Peyer's patch (tissue), 4 donors: ENCODE measurements at places on chromosomes 7 and 10. TPM values are rescaled to one million over a fixed set of nuclear protein-coding genes. Genes with fewer than 3 reads are reported as not detected.

The PLEKHS1 gene
- total RNA-seq, result 58.8 TPM

The RBP3 gene
- total RNA-seq, result not detected

The GAD2 gene
- not detected for total RNA-seq

The ZSWIM8 gene
- total RNA-seq, result 87.5 TPM

The CCNJ gene
- 5.6 TPM for total RNA-seq

DNA sequence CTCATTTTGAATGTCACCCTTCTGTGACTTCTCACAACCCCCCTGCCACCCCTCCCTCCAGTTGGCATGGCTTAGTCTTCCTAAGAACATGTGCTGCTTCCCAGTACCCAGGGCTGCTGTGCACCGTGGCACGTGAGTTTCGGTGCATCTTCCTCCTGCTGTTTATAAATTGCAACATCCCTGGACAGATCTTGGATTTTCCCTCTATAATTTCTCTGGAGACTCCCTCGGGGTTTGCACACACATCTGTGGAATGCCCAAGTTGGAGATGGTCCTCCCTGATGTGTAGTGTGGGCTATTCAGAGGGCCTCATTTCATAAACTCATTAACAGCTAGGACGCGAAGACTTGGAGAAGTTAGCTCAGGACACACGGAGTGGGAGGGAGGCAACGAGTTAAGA is 52.9 kb downstream of the IKZF1 start:
- DNase-seq, result no peak

DNA sequence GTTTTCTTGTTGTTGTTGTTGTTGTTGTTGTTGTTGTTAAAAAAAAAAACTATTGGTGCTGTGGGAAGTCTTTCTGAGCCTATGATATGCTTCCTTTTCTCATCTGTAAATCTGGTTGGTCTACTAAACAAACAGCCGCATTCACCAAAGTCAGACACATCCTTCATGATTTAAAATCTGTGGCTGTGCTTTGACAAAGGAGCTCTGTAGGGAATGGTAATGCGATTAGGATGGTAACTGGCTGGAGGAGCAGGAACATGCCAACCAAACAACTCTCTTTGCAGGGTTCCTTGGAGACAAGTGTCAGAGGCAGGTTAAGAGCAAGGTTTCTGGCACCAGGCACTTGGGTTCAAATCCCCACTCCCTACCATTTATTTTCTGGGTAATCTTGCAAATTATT is 14.9 kb upstream of the SP4 start:
- DNase-seq, result no peak

- DNase-seq, result no peak
Measured at GRCh38 chr7:21572331-21573313, 29.8 kb downstream of the DNAH11 start.

GRCh38 chr7:73470208-73470607 is 36.6 kb downstream of the FZD9 start:
- DNase-seq, result no peak

- DNase-seq, result no peak
Measured at GRCh38 chr10:122271076-122271475, at the start of gene BTBD16. TSS of gene BTBD16 (plus strand) at chr10:122271296. CDS start at chr10:122275082, 3,786 bp downstream.

DNA sequence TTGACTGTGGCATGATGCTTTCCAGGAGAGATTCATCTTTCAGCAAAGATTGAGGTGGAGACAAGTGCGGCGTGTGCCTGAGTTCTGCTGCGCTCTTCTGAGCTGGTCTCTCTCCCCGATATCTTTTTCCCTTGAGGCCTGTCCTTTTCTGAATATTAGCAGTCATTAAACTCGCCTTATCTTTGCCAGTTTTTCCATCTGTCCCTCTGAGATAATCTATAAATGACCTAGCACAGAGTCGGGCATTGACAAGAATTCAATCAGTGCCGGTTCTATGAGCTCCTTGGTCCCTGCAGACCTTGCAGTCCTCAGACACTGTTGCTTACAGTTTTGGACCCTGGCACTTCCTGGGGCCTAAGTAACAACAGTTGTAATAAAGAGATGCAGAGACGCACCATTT is 89.7 kb upstream of the IKZF1 start:
- DNase-seq, result no peak

GRCh38 chr7:25753837-25754236 is 398.2 kb upstream of the NFE2L3 start:
- no peak for DNase-seq

DNA sequence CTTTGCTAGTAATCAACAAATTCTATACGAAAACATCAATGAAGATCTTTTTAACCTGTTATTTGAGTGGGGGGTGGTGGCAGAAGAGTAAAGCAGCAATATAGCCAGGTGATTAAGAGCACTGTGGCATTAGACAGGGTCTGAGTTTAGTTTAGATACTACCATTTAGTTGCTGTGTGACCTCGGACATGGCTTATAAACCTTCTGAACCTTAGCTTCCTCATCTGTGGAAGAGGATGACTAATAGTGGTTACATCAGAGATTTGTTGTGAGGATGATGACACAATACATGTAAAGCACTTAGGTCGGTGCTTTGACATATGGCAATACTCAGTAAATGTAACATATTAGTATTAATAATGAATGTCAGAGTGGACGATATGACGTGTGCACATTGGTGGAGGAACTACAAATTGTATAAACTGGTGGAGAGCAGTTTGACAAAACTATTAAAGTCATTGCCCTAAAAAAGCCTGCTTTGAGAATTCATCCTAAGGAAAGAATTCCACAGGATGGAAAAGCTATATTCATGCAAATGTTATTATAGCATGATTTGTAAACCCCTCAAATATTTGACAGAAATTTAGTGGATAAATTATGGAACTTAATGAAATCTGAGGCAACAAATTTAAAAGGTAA is 24.3 kb downstream of the SPAG6 start:
- no peak for DNase-seq

DNA sequence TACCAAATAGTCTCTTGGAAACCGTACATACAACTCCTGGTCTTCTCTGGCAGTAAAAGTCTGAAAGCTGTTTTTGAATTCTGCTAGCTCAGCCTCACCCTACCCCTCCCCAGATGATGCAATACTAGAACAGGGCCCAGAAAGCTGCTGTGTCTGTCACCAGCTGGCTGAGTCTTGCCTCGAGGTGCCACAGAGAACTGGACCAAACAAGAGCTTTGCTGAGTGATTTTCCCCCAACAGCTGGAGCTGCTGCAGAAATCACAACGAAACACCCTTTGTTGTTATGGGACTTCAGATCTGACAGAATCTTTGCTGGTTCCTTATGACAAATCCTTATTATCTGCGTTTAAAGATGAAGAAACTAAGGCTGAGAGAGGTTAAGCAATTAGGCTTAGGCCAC is 134.1 kb downstream of the SPAG6 start:
- DNase-seq, result no peak

- DNase-seq, result no peak
Measured at GRCh38 chr10:31745612-31746376, 182.8 kb downstream of the ARHGAP12 start.
